Activated naive CD4-positive, alpha-beta T cell treated with anti-CD3 and anti-CD28 coated beads, Interleukin-2, amount 50 U/mL, for 16 hours (primary cell): ENCODE measurements at places on chromosomes 13 and 19.

DNA sequence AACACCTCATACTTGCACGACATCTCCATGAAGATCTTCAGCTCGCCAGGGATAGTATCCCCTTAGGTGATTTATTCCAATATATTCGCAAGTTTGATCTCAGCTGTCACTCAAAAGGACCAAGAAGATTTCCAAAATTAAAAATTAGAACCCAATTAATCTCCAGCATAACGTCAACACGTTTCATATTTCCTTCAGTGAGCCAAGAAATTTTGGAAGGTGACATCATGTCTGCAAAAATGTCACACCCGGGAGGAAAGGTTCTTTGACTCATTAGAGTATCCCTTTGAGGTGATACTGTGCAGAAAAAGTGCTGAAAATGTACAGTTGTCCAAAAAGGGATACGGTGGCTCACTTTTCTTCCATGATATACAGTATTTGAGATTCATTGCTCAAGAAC, 569.6 kb downstream of the EFNB2 start:
- DNase-seq: no peak

DNA sequence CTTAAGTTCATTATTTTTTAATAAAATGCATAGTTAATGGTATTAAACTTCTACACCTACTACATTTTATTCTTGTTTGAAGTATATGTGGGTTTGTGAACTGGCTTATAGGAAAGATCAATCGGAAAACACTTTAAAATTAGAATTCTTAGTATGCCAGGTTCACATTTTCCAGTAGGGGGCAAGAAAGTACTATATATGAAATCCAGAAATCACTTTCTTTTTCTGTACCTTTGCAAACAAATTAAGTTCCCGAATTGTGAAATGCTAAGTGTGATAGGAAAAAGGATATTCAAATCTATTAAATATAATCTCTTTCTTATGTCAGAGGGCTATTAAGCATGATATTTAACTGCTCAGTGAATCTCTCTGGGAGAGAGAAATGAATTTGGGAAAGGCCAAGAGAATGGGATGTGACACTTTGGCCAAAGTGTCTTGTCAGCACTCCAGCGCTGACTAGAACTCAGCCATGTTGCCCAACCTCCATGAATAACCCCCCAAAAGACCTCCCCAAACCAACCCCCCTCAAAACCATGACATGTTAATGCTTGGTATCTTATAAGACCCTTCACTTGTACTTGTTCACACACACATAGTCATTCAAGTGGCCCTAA, 122.6 kb upstream of the SLC10A2 start:
- DNase-seq: no peak

- DNase-seq: no peak
Observed at GRCh38 chr13:113849981-113850721, 13.7 kb downstream of the GAS6 start.

GRCh38 chr13:75370774-75371173, 111.2 kb downstream of the TBC1D4 start:
- DNase-seq: no peak

DNA sequence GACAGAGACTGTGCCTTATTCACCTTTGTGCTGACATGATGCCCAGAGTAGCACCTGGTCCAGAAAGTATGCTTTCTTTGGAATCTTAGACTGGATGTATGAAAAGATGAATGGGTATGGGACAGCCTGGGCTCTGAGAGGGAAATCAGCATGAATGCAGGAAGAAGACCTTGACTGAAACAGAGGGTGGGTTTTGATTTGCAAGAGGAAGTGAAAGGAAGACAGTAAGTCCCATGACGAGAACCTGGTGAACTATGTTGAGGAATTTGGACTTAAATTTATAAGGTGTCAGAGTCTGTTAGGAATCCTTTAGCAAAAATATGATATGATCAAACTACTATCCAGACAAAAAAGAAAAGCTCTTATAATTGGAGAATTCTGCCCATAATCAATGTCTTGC, 301.9 kb downstream of the SPRY2 start:
- no peak for DNase-seq

DNA sequence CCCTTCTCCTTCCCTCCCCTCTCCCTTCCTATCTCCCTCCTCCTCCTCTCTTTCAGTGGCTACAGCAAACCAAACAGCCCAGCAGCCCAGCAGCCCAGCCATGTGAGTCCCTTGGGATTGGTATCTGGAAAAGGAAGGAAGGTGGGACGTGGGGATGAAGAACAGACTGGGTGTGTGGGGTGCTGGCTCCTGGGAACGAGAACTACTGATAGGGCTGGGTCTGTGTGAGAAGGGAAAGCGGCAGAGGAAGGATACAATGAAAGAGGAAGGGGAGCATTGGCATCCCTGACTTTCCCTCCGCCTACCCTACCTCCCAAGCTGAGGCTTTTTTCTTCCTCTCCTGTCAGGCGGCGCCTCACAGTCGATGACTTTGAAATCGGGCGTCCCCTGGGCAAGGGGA, 863 bp downstream of the AURKC start:
- DNase-seq: no peak

- no peak for DNase-seq
Observed at GRCh38 chr19:55437410-55437809, 5.7 kb downstream of the SHISA7 start.

- DNase-seq: peak; percentile 85
Observed at GRCh38 chr13:21670883-21671619, at the start of gene FGF9. FGF9 (plus strand) TSS chr13:21671073; CDS start chr13:21671913, 840 bp downstream.

- DNase-seq: peak; percentile 51
Observed at GRCh38 chr19:12603714-12604113, 6.9 kb downstream of the ZNF490 start.

- DNase-seq: no peak
Observed at GRCh38 chr13:56412856-56413255, 727.9 kb upstream of the PRR20A start.

DNA sequence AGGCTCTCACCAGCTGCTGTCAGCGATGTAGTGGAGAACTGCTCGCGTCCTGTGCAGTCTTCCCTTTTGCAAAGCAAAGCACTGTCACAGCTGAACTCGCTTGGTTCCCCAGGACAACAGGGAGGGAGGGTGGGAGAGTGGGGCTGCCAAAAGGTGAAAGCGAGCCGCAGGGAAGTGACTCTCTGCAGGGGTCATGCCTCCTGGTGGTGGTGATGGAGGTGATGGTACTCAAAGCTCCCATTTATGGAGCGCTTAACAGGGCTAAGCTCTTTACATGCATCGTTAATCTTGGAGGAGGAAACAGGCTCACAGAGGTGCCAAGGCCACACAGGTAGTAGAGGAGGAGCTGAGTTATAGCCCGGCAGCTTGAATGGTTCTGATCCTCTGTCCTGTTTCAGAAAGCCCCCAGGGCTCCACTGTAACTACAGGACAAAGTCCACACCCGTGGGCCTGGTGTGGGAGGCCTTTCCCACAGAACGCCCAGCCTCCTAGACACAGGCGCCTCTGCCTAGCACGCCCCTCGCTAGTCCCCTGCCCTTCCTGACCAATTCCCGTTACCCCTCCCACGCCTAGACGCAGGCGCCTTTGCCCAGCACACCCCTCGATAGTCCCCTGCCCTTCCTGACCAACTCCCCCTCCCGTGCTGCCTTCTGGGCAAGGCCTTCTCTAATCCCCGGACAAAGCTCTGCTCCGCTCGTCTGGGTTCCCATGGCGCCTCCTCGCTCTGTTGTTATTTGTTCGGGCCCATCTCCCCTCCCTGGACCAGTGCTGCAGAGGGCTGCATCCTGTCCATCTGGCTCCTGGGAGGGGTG, 10.7 kb downstream of the PPP1R37 start:
- no peak for DNase-seq

- DNase-seq: no peak
Observed at GRCh38 chr19:19568802-19569756, 31.0 kb downstream of the CILP2 start.

DNA sequence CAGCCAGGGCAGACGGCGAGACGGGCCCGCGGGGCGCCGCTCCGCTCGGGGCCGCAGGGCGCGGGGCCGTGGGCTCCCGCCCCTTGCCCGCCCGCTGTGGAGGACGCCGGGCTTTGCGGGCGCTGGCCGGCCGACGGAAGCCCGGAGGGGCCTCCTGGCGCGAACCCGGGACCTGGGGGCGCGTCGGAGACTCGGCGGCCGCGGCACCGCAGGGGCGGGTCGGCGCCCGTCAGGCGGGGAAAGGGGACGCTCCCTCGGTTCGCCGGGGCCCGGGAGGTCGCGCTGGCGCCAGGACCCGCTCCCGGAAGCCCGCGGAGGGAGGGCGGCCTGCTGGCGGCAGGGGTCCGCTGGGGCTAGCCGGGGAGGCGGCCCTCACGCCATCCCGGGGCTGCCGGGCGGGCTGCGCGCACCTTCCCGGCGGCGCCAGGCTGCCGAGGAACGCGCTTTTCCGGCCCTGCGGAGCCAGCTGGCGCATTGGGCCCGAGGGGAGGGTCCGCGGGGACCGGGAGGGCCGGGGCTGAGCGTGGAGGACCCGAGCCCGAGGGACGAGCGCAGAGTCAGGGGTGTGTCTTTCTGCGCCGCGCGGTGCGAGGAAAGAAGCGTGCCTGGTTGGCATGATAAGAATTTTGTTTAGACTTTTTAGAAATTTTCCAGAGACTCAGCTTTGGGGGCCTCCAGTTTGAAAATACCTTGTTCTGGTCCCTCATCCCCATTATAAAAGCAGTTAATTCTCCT, 511 bp downstream of the GARRE1 start:
- DNase-seq: peak; percentile 37

- no peak for DNase-seq
Observed at GRCh38 chr19:40756502-40757110, 5.6 kb downstream of the SNRPA start.

DNA sequence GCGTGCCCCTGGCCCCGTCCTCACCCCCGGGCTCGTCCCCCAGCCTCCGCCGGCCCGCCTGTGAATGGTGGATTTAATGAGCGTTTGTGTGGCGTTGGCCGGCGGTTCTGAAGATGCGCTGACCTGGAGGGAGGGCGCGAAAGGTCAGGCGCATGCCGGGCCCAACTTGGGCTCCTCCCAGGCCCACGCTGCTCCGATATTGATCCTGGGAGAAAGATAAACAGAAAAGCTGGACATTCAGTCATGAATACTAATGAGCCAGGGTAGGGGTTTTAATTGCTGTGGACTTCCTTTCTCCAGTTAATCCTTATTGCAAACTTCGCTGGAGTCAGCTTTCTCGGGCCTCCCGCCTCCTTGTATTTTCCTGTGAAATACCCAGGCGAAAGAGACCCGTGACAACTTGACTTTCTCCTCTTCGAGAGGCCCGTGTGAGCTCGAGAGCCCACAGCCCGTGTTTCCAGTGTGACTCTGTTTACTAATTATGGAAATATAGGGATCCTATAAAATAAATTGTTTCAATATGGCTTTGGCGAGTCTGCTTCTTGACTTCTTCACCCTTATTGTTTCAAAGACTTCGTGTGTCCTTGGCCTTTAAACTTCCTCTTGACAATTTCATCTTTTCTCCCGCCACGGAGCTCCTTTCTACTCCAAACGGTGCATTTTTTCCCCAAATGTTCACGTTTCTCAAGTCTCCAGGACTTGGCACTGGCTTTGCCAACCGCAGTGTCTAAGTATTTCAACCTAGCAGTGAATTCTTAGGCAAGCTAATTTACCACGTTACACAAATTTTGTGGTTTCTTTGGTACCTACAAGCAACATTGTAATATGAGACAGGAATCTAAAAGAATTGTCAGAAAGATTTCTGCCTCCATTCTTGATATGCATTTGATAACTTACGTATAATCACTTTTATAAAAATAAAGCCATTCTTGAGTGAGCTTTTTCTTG, 10.5 kb downstream of the ZIC2 start:
- no peak for DNase-seq

- DNase-seq: no peak
Observed at GRCh38 chr13:61774903-61775302, 359.3 kb upstream of the PCDH20 start.

DNA sequence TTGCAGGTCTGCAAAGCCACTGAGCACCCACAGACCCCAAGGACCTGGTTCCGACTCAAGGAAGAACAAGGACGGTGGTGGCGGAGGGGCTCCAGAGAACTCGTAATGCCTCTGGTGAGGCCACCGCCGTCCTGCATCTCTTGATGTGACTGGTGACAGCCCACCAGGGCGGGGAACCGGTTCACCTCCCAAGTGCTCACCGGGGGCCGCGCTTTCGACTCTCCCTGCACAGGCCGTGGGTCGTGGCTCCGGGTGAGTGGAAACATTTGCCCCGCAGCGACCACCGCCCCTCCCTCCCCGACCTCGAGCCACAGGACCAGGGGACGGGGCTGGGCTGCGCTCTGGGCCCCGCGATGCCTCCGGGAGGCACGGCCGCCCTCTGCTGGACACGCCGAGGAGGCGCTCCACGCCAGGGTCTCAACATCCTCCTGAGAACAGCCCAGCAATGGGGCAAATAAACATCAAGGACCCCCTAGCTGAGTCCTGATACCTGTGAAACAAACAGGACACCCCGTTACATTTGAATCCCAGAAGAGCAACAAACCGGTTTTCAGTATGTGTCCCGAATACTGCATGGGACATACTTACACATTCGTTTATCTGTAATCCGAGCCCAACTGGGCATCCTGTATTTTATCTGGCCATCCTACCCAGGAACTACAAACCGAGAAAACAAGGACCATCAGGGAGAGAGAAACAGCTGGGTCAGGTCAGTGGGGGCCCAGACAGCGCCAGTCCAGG, 3.9 kb upstream of the PLPP2 start:
- peak; percentile 56 for DNase-seq

- DNase-seq: no peak
Observed at GRCh38 chr19:47618771-47619170, 9.8 kb downstream of the BICRA start.

DNA sequence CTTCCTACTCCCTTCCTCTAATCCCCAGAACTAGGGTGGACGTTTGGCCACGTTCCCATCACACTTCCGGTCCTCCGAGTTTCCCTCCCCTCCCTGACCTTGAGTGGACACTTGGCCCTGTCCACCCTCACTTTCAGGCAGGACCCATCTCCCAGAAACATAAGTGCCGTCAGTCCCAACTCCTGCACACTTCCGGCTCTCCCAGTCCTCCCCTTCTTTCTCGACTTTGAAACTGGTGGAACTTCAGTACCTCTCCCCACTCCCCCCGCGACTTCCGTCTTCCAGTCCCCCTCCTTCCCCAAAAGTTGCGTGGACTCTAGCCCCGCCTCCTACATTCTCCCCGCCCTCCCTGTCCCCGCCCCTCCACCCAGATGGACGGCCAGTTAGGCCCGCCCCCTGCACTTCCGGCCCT, 278 bp upstream of the ZNF274 start:
- DNase-seq: no peak

DNA sequence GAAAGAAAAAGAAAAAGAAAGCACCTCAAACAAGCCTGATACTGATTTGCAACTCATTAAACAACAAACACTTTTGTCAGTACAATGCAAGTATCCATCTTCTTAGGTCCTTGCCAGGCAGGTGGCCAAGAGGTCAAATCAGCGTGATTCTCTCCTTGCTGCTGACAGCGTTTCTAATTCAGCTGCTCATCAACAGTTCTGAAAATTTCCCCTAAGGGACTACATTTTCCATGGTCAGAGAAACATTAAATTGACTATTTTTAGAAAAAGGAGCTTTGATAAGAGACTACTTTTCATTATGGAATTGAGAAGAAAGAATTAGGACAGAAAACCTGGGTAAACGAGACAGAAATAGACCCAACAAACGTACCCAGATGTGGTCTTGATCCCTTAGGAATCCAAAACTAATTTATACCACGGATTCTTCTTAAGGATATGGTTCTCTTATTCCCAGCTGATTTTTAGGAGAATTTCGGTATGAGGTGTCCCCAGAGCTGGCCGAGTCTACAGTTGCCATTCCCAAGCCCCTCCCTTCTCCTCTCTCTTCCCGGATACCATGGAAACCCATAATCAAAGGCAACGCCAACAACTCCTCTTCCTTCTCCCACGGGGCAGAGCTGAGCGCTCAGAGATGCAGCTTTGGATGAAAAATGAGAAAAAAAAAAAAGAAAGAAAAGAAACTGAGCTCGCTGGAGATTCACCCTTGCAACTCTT, 29.5 kb upstream of the CEBPG start:
- DNase-seq: no peak
